Stimulated activated CD8-positive, alpha-beta memory T cell treated with anti-CD3 and anti-CD28 coated beads, Interleukin-7, amount 100 ng/mL, for 48 hours (primary cell): ENCODE measurements at places on chromosomes 4 and X.

DNA sequence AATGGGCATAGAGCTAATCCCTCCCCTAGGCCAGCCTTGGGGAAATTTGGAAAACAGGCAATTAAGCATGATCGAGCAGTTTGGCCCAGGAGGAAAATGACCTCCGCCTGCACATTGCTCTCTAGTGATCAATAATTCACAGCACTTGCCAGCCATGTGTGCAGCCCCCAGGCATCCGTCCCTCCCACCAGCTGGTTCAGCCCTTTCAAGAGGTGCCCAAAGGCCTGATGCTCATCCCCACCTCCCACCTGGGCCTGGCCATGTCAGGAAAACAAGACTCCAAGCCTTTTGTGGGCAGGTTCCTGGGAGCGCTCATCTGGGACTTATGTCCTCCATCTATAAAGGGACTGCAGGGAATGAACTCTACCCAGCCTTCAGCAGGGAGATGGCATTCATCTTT, 17.5 kb upstream of the PPP2R2C start:
- no peak for DNase-seq

DNA sequence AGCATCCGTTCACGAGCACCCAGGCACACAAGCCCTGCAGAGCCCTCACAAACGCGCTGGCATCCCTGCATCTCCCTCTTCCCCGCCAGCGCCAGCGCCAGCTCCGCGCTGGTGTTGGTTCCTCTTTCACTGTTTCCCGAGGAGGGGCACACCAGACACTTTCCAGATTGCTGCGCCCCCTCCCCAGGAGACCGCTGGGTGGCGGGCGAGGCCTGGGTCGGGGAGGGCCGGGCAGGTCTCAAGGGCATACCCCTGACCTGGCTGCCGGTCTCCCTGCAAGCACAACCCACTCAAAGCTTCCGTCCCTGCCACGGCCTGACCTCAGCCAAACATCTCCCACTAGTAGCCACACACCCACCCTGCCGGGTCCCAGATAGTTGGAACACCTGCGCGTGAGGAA, 2.2 kb upstream of the NKX1-1 start:
- DNase-seq, result no peak

- no peak for DNase-seq
These were observed 818.1 kb downstream of the FSTL5 start for GRCh38 chr4:161345741-161346140.

GRCh38 chrX:17596546-17597205, 140.6 kb upstream of the SCML1 start:
- DNase-seq, result no peak

DNA sequence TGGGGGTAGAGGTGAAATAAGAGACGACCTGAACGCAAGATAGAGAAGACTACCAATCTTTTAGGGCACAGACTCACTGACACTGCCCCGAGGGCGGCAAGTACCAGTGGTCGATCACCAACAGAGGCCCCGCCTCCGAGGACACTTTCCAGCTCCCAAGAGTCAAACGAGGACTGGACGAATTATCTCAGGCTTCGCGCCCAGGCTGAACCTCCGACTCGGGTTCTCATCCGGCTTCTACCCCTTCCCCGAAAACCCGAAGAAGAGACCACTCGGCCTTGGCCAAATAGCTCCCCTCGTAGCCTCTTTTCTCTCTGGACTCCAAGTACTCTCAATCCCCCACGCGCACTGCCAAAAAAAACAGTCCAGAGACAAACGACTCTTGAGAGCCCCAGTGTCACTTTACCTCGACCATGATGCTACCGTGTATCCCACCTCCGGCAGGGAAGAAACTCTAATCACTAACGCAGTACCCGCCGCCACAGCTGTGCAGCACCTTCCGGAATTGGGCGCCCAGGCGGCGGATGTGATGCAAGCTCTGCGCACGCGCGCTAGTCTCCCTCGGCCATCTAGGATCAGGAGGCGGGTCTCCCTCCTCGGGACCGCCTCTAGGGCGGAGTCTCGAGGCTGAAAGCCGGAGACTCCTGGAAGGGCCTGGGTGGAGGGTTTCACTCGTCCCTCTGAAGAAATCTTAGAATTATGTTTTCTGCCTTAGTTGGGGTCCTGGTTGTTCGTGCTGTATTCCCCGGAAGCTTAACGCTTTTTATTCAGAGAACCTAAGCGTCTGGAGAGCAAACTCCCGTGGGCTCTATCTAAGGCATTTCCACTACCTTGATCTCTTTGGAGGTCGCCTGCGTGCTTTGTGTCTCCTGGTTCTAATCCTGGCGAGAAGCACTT, at the start of gene PLRG1:
TSS of gene PLRG1 (minus strand) at position 507 of the 897 bp plus-strand sequence. CDS start at position 415, 92 bp downstream.
- peak; percentile 85 for DNase-seq

DNA sequence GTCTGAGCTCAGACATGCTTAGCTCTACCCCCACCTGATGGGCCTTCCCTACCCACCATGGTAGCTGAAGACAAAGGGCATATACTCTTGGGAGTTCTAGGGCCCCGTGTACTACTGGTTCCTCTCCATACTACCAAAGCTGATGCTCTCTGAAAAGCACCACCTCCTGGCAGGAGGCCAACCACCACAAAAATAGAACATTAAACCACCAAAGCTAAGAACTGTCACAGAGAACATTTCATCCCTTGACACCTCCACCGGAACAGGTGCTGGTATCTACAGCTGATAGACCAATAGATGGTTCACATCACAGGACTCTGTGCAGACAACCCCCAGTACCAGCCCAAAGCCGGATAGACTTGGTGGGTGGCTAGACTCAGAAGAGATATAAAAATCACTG, 13.4 kb downstream of the EDA2R start:
- no peak for DNase-seq

GRCh38 chr4:182286035-182286434, 42.8 kb downstream of the TENM3 start:
- DNase-seq, result no peak

GRCh38 chrX:137432609-137433008, 133.3 kb upstream of the ZIC3 start:
- no peak for DNase-seq

DNA sequence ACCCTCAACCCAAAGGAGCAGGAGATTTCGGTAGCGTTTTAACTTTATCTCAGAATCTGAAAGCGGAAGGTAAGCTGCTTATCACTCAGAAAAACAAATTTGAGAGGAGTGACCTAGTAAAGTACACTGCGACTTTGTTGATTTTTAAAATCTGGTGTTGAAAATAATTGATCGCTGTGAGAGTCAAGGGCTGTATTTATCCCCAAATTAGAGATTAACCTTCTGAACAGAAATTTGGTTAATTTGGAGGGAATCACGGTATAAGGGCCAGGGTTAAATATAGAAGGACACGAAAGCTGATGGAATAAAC, 212 bp downstream of the CLCN4 start:
- no peak for DNase-seq

DNA sequence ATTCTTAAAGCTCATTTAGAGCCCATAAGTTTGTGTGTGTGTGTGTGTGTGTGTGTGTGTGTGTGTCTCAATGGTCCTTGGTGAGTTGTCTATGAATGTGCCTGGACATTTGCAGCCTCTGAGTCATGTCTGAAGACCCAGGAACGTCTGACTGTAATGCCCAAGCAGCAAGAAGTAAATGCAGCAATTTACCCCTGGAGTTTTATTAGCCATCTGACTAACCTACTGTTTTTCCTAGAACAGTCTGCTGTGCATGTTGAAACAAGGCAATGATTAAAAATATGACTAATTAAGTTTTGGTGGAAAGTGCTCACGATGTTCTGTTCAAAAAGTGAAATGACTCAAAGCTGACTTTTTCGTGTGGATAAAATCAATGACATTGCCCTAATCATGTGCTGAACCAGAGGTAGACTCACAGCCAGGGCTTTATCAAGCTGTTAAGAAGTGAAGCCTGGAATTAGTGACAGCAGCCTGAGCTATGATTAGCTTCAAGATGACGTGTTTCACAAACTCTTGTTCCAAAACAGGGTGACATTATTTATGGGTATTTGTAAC, 201.6 kb downstream of the CPE start:
- DNase-seq, result no peak

- no peak for DNase-seq
These were observed 165.3 kb upstream of the LEF1 start for GRCh38 chr4:108334031-108334430.

GRCh38 chr4:152643153-152644035, 36.4 kb downstream of the TMEM154 start:
- DNase-seq, result no peak

GRCh38 chr4:155629183-155629825, 37.3 kb upstream of the GUCY1A1 start:
- DNase-seq, result no peak

- DNase-seq, result no peak
These were observed 342.5 kb upstream of the NOCT start for GRCh38 chr4:138673053-138673452.

- DNase-seq, result no peak
These were observed 14.3 kb upstream of the PNPLA4 start for GRCh38 chrX:7941390-7942042.

DNA sequence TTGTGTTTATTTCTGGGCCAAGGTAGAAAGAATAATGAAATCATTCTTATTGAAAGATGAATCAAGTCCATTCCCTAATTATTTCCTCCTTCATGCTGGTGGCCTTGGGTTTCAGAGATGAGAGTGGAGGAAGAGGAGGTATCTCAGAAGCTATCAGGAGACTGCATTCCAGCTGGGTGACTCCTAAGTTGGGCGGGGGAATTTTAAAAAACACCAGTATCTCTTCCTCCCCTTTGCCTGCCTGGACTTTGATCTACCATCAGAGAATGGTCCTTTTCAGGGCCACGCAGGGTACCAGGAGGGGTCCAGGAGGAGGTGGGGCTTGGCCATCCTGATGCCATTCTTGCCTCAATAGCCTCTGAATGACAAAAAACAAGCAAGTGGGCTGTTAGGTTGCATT, 104.4 kb downstream of the ASMT start:
- DNase-seq, result no peak

DNA sequence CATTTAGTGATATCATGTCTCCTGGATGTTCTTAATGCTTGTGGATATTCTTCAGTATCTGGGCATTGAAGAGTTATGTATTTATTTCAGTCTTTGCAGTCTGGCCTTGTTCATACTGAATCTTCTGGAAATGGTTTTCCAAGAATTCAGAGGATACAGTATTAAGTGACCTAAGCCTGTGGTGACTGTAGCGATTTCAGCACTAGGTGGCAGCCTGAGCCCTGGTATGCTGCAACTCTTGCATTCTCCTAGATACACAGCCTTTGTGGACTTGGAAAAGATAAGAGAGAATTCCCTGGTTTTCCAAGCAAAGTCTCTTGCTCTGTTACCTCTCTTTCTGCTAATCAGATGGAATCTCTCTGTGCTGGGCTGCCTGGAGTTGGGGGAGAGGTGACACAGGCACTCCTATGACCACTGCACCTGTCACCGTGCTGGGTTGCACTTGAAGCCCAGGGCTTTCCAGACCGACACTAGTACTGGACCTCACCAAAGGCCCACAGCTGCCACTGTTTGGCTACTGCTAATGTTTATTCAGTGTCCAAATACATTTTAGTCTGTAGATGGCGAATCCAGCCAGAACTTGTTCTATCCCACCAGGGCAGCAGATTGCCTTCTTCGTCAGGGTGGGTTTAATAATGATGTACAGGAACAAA, 19.3 kb upstream of the SPIN2A start:
- no peak for DNase-seq

- no peak for DNase-seq
These were observed 87.8 kb downstream of the GATB start for GRCh38 chr4:151672996-151673395.

DNA sequence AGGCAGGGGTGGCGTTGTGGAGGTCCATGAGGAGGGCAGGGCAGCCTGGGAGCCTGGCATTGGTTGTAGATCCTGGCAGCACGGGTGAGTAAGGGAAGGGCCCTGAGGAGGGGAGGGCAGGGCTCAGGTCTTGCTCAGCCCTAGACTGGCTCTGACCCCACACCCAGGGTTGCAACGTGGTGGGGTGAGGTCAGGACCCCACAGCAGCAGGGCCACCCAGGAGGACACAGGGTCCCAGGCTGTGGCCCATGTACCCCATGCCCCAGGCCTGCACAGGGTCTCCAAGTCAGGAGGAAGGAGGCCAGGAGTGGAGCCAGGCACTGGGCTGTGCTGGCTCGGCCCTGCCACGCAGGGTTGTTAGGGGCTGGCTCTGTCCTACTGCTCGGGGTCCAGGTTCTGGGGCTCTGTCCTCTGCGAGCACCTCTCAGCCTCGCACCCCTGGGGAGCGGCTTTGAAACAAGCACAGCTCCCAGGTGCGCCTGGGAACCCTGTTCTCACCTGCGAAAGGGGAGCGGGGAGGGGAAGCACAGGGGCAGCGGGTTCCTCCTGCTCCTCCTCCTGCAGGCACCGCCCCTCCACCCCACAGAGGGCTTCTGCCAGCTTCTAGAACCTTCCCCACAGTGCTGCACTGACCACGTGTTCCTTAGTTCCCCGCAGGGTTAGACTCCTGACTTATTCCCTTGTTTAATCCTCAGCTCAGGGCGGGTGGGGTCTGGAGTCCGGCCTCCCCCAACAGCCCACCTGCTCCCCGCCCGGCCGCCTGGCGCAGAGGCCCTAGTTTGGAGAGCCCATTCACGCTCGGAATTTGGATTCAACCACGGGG, 20.4 kb downstream of the MSANTD1 start:
- no peak for DNase-seq

DNA sequence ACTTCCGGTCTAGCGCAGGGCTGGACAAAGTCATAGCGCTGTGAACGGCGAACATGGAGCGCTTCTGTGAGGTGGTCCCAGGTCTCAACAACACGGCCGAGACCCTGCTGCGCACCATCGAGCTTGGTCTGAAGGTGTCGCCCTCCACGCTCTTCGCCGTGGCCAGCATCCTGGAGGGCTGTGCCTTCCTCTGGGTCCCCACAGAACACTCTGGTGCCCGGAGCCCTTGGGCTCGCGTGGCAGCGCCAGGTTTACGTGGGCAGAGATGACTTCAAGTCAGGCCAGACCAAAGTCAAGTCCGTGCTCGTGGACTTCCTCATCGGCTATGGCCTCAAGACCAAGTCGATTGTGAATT, 128.6 kb downstream of the ANAPC4 start:
- no peak for DNase-seq

DNA sequence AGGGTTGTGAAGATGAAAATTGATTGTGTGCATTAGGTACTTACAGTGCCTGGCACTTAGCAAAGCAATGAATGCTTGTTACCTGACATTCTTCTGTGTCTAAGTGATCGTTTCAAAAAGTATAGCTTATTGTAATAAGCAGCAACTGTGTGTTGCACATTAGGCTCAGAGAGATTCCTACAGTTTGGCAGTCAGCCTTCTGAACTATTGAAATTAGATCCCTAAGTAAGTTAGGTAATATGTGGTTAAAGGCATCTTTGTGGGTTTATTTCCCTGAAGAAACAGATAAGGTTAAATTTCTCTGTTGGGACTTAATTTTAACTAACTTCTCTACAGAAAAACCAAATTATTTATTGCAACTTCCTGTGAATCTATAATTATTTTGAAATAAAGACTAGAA, 93.4 kb downstream of the REPS2 start:
- DNase-seq, result no peak

DNA sequence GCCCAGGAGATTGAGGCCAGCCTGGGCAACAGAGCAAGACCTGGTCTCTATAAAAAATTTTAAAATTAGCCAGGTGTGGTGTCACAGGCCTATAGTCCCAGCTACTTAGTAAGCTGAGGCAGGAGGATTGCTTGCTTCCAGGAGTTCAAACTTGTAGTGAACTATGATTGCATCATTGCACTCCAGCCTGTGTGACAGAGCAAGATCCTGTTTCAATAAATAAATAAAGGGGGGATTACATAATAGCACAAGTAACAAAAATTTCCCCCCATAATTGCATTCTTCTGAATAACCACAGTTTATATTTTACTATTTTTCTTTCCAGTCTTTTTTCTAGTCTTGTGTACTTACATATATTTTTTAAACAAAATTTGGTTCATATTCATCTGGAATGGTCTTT, 135.6 kb downstream of the CHIC2 start:
- DNase-seq, result no peak
